ENCODE measurements at places on chromosomes 2 and 18.

GRCh38 chr2:172647439-172647838 is 88.2 kb upstream of the RAPGEF4 start:
- no peak for DNase-seq

DNA sequence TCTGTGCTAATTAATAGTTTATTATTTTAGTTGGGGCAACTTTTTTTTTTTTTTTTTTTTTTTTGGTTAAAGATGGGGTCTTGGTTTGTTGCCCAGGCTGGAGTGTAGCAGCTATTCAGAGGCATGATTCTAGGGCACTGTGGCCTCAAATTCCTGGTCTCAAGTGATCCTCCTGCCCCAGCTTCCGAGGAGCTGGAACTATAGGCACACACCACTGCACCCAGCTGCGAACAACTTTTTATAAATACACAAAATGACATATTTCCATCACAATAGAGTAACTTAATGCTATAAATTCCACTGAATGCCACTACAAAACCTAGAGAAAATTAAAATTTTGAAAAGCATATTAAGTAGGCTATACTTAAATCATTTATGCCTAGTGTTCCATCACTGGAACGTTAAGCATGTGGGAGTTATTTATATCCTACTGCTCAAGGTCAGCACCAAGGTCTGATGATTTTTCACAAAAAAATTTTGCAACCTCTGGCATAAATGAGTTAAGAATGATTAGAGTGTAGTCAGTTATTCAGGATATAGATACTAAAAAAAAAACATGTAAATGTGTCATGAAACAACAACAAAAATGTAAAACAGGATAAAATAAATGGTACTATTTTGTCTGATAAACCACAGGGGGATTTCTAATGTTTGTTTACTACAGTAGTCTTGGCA is 46.8 kb downstream of the GFPT1 start:
- no peak for DNase-seq

GRCh38 chr2:34549710-34550345 is 950.7 kb upstream of the FAM98A start:
- no peak for DNase-seq

DNA sequence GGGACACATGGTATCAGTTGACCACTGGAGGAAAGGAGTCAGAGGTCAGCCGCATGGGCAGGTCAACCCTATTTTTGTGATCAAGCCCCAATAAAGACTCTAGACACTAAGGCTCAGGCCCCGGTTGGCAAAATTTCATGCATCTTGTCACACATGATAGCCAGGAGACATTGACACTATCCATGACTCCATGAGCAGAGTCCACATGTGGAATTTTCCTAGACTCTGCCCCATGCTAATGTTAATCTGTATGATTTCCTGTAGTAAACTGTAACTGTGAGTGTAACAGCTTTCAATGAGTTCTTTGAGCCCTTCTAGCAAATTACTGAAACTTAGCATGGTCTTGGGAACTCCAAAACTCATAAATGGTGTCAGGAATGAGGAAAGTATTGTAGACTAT is 192.3 kb downstream of the PDE11A start:
- DNase-seq: no peak

DNA sequence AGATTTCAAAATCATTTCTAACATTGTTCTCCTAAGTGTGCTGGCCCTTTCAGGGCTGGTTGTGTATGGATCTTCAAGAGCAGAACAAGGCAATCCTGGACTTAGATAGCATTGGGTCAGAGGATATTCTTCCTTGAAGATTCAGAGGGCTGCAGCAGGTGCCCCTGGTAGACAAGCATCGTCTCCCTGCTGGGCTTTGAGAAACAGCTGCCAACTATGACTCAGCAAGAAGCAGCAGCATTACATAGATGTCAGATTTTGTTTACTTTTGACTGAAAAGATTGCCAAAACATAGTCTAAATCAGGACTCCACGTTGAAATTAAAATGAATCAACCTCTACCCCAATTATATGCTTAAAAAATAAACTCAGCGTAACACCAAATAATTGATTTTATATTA is 618.8 kb downstream of the SOCS6 start:
- DNase-seq: no peak

- DNase-seq: no peak
Observed at GRCh38 chr2:171411791-171412483, 21.9 kb downstream of the METTL8 start.

DNA sequence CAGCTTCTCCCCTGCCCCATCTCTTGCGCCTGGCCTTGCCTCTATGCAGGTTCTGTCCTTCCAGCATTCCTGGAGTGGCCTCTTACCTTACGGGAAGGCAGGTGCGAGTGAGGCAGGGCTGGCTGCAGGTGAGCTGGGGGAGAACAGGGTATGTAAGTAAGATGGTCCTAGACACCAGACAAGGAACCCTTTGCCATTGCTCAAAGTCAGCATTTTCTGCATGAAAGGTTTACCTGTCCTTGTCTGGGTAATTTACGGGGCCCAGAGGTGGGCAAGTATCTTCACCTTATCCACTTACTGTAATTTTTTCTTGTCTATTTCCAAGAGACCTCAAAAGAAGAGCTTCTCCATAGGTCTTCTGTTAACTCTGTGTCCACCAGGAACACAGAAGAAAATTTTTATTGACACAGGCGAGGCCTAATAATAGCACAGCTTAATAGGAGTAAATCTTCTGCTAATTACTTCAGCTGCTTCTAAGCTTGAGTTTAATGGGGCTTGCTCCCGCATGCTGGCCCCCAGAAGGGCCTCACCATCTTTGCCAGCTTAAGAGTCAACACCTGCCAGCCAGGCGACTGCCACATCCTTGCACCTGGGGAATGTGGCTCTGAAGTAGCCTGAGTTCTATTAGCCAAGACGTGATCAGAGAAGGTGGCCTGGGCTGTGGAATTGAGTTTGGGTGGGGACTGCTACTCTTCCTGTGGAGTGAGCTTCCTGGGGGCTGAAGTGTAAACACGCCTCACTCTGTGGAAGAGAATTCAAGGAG is 27.1 kb downstream of the PCARE start:
- DNase-seq: no peak

- no peak for DNase-seq
Observed at GRCh38 chr18:63079114-63079513, 240.5 kb downstream of the BCL2 start.

DNA sequence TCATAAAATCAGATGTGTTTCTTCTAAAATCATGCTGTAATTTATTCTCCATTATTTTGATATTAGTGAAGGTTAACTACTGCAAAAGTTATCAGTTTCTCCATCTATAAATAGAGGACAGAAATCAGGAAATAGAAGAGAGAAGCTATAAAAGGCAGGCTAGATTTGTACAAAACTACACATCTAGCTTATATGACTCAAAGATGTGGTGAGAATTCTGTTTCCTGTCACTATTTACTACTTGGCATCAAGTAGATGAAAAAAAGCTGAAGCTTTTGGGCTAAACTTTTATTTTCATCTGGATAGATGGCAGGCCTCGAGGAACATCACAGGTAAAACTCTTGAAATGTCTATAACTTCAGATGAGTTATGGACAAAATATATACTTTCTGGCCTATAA is 49.8 kb upstream of the NAB1 start:
- no peak for DNase-seq

DNA sequence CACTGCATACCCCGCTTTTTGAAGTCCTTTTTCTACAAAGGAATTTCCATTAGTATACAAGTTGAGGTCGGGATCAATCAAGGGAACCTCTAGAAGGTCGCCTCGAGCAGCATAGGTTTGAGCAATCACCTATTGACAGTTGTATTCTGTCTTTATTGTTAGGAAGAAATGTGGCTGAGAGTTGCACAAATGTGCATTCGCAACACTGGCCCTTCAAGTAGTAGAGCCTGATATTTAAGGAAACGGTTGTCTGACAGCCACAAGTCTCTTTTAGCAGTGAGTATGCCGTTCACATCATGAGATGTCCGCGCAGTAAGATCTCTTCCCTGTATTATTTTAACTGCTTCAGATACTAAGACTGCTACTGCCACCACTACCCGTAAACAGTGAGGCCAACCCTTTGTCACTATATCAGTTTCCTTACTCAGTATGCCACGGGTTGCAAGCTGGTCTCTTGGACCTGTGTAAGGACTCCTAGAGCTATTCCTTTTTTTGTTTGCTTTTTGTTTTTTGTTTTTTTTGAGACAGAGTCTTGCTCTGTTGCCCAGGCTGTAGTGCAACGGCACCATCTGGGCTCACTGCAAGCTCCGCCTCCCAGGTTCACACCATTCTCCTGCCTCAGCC is 10.0 kb upstream of the STARD7 start:
- DNase-seq: no peak

DNA sequence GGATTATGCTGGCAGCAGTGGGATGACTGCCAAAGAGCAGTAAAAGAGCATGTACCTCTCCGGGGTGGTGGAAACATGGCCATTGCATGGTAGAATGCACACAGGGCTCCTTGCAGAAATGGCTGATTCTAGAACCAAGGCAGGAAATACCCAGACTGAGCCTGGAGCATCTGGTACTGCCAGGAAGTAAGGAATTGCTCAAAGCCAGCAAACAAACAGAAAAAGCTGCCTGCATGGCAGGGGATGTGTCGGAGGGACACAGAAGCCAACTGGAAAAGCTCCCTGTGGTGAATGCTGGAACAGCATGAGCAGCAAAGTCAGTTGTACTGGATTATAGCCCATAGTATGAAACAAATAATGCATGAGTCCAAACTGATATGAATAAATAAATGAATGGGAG is 78.0 kb upstream of the NFATC1 start:
- no peak for DNase-seq

- no peak for DNase-seq
Observed at GRCh38 chr18:74273394-74273793, 18.4 kb downstream of the CYB5A start.

DNA sequence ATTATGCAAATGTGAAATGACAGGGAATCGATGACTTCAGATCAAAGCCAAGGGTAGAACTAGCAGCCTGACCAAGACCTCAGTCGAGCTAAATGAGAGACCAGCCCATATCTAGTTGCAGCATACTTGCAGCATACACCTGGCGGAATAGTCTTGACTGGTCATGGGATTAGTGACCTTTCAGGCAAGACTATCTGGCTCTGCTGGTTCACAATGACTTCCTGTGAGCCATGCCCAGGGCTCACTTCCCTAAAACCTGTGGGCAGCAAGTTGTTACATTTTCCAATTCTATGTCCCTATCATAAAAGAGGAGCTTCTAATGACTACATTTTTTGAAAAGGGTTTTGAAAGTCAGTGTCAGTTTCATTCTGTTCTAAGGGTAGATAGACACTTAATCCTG is 1624.9 kb upstream of the CELF4 start:
- no peak for DNase-seq

DNA sequence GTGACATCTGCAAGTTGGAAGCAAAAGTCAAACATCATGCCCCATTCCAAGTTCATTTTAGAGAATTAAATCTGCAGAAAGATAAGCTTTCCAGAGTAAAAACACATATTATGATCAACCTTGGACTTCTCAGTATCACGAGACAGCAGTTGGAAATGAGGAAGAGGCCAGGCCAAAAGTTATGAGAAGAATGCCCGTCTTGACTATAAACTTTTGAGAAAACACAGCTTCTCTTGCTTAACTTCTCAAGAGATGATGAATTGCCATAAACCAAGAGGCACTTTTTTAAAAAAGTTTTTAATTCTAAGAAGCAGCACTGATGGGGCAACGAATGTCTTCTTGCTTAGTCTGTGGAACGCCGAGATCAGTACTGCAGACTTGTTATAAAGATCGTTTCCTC is 52.6 kb upstream of the NFU1 start:
- no peak for DNase-seq

DNA sequence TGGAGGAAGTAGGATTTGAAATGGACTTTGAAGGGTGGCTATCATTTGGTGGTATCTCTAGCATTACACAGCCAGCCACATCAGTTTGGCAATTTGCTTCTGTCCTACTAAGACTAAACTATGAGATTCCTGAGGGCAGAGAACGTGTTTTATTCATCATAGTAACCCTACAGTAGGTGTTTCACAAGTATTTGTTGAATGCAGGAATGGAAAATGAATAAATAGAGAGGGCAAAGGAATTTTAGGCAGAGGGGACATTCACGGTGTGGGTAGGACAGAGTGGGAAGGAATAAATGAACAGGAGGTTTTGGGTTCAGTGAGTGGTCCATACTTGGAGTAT is 15.7 kb upstream of the GPR39 start:
- DNase-seq: no peak

DNA sequence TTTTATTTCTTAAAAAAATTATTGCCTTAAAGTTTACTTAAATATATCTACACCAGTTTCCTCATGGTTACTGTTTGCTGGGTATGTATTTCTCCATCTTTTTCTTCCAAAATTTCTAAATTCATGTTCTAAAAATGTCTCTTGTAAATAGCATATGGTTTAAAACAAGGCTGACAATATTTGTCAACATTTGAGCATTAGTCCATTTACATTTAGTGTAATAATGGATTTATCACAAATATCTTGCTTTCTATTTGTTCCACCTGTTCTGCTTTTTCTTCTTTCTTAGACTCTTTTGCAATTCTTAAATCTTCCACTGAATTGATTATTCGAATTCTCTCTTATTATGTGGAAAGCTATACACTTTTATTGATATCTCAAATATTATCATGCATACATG is 87.7 kb upstream of the SMAD7 start:
- no peak for DNase-seq

- DNase-seq: no peak
Observed at GRCh38 chr2:48530033-48530811, at the start of gene STON1. Gene STON1, plus strand, starts transcription at chr2:48530154. Its CDS starts 50,480 bp downstream, at chr2:48580634.

All from NK-92 treated with Interleukin-12 subunit alpha and Interleukin-12 subunit beta, amount 100 ng/mL, for 24 hours (cell line).